ENCODE measurements at places on chromosomes 1 and 21. TPM values are rescaled to one million over a fixed set of nuclear protein-coding genes. Genes with fewer than 3 reads are reported as not detected.

DNA sequence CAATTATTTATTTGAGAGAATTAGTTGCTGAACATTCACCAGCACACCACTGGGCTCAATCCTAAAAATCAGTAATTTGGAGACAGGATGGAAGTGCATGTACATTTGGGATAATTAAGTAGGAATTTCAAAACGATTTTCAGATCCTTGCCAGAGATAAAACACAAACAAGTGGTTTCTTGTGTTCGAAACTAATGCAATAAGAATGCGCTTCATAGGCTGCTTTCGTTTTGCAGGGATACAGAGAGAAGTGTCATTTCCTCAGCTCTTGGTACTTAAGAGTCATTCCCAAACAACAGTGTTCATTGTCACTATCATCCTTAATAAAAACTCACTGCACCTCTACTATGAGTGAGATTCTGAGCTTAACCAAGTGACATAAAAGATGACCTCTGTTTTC lies 20.6 kb upstream of the USP24 start:
- no peaks in the 10 kb centered on the region for H3K27me3 ChIP-seq
- no peaks in the 10 kb centered on the region for H3K4me1 ChIP-seq
- no peak overlapping the region for H3K4me3 ChIP-seq
- no peak for DNase-seq

GRCh38 chr1:47693115-47693514 lies 255.3 kb downstream of the FOXD2 start:
- H3K4me1 ChIP-seq: no peaks in the 10 kb centered on the region
- no peaks in the 10 kb centered on the region for H3K36me3 ChIP-seq
- H3K4me3 ChIP-seq: no peak overlapping the region
- DNase-seq: no peak

GRCh38 chr1:207034208-207034607 lies 1.7 kb upstream of the C1orf116 start:
- no peak overlapping the region for H3K4me3 ChIP-seq
- no peaks in the 10 kb centered on the region for H3K36me3 ChIP-seq
- H3K27me3 ChIP-seq: no peaks in the 10 kb centered on the region
- no peak for DNase-seq
- no peak overlapping the region for H3K27ac ChIP-seq

GRCh38 chr1:180643693-180644092 lies 11.9 kb downstream of the XPR1 start:
- H3K4me3 ChIP-seq: no peak overlapping the region
- H3K27ac ChIP-seq: no peak overlapping the region
- H3K4me1 ChIP-seq: no peaks in the 10 kb centered on the region
- no peaks in the 10 kb centered on the region for H3K36me3 ChIP-seq

GRCh38 chr1:30758785-30759380 lies 1.3 kb upstream of the LAPTM5 start:
- no peak overlapping the region for H3K4me3 ChIP-seq
- peaks cover 39% of the 10 kb centered on the region for H3K4me1 ChIP-seq
- H3K36me3 ChIP-seq: no peaks in the 10 kb centered on the region

The PCP4 gene
- not detected for total RNA-seq

- no peaks in the 10 kb centered on the region for H3K36me3 ChIP-seq
- no peaks in the 10 kb centered on the region for H3K27me3 ChIP-seq
- H3K4me3 ChIP-seq: no peak overlapping the region
These were observed 187.6 kb upstream of the ST6GALNAC5 start for GRCh38 chr1:76679534-76680152.

GRCh38 chr1:61397935-61398334 lies 315.6 kb downstream of the NFIA start:
- no peaks in the 10 kb centered on the region for H3K4me1 ChIP-seq
- H3K27me3 ChIP-seq: no peaks in the 10 kb centered on the region
- no peak overlapping the region for H3K4me3 ChIP-seq
- H3K36me3 ChIP-seq: no peaks in the 10 kb centered on the region
- H3K27ac ChIP-seq: no peak overlapping the region
- no peak for DNase-seq

DNA sequence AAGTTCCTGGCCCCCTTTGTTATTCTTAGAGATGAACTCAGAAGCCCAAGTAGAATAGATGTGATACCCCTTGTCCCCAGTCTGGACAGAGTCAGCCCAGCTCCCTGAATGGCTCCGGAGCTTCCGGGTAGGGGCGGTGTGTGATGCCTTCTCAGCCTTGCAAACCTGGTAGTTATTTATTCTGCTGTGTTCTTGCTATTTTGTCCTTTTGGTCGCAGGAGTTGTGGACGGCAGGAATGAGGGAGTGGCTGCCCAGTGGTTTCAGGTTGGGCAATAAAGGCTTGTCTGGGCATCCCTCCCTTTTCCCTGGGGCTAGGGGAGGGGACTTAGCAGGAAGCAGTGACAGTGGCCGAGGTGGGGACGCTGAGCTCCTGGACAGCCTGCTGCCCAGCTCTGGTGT lies 2.8 kb downstream of the PTPRU start:
- no peaks in the 10 kb centered on the region for H3K27me3 ChIP-seq
- no peak for DNase-seq
- no peak overlapping the region for H3K4me3 ChIP-seq
- peaks cover 22% of the 10 kb centered on the region for H3K4me1 ChIP-seq
- H3K36me3 ChIP-seq: no peaks in the 10 kb centered on the region

- no peaks in the 10 kb centered on the region for H3K27me3 ChIP-seq
- H3K27ac ChIP-seq: peak overlapping the region; percentile 28
- peak overlapping the region; percentile 73 for H3K4me3 ChIP-seq
These were observed 367.1 kb upstream of the ESRRG start for GRCh38 chr1:217090060-217090911.

- H3K36me3 ChIP-seq: no peaks in the 10 kb centered on the region
- H3K27me3 ChIP-seq: no peaks in the 10 kb centered on the region
- H3K27ac ChIP-seq: no peak overlapping the region
- H3K4me1 ChIP-seq: no peaks in the 10 kb centered on the region
- DNase-seq: no peak
- H3K4me3 ChIP-seq: no peak overlapping the region
These were observed 99.8 kb upstream of the ADGRL2 start for GRCh38 chr1:81700728-81701470.

The UMODL1 gene
- total RNA-seq: 0.83 TPM

- no peak overlapping the region for H3K4me3 ChIP-seq
- H3K4me1 ChIP-seq: no peaks in the 10 kb centered on the region
- H3K27me3 ChIP-seq: no peaks in the 10 kb centered on the region
- H3K27ac ChIP-seq: no peak overlapping the region
- no peaks in the 10 kb centered on the region for H3K36me3 ChIP-seq
These were observed 25.6 kb downstream of the AGMAT start for GRCh38 chr1:15559189-15559810.

The PLEKHM2 gene
- 63.5 TPM for total RNA-seq

The IPP gene
- total RNA-seq: 10.1 TPM

The FYB2 gene
- 10.2 TPM for total RNA-seq

DNA sequence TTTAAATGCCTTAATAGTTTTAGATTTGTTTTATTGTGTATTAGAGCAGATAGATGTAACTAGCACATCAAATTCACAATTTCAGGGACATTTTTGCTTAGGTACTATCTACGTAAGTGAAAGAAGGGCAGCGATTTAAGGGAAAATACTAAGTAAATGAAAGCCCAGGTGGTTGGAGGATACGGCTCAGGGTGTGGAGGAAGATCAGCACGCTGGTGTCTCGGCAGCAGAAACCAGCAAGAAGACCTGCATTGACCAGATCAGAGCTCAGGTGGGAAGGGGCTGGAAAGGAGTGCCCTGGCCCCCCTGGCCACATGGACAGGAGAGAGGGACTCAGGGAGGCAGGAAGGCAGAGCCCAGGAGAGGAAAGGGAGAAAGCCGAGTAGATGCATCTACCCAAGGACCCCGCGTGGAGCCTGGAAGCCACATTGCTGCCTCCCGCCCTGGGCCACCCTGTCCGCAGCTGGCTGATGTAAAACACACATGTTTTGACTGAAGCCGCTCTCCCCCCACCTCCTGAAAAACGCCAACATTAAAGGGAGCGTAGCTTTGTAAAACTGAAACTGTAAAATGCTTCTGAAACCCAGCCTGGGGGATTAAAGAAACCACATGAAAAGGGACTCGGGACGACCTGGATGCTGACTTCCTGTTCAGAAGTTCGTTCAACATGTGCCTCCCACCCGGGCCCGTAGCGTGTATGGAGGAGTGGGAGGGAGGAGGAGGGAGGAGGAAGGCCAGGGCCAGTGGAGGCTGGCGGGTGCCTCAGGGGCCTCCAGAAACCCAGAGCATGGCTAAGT lies 72.6 kb upstream of the TARDBP start:
- no peak overlapping the region for H3K4me3 ChIP-seq
- H3K27me3 ChIP-seq: no peaks in the 10 kb centered on the region
- peaks cover 6% of the 10 kb centered on the region for H3K4me1 ChIP-seq
- H3K36me3 ChIP-seq: no peaks in the 10 kb centered on the region

The TEX38 gene
- total RNA-seq: not detected

The ADCY10 gene
- 1.2 TPM for total RNA-seq

GRCh38 chr1:30611741-30612309 lies 111.6 kb downstream of the MATN1 start:
- no peak for DNase-seq
- H3K4me1 ChIP-seq: no peaks in the 10 kb centered on the region
- no peak overlapping the region for H3K4me3 ChIP-seq

The GUCA2B gene
- total RNA-seq: 117 TPM

GRCh38 chr1:159091607-159092031 lies 15.1 kb upstream of the AIM2 start:
- H3K27ac ChIP-seq: no peak overlapping the region
- DNase-seq: no peak
- H3K4me1 ChIP-seq: no peaks in the 10 kb centered on the region
- H3K27me3 ChIP-seq: no peaks in the 10 kb centered on the region
- H3K36me3 ChIP-seq: no peaks in the 10 kb centered on the region

DNA sequence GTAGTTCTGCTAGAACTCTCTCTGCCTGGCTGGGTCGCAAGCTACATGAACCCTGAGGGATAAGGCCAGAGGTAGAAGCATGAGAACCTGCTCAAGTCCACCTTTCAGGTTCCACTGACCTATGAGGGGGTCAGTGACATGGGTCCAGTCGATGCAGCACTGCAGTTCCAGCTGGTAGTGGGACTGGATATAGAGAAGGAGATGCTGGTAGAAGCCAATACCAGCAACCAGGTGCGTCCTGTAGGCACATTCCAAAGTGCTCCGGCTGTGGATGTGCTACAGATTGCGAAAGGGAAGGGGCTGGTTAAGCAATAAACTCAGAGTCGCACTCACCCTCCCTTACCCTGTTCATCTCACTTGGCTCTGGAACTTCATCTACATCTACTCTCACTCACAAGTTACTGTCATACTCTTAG lies 5.7 kb downstream of the SMG5 start:
- no peaks in the 10 kb centered on the region for H3K36me3 ChIP-seq
- H3K27ac ChIP-seq: no peak overlapping the region
- H3K4me3 ChIP-seq: no peak overlapping the region
- H3K27me3 ChIP-seq: no peaks in the 10 kb centered on the region

The SMYD3 gene
- total RNA-seq: 31.5 TPM
